Lung (tissue), 17 donors: ENCODE measurements at places on chromosomes 7 and 10.

DNA sequence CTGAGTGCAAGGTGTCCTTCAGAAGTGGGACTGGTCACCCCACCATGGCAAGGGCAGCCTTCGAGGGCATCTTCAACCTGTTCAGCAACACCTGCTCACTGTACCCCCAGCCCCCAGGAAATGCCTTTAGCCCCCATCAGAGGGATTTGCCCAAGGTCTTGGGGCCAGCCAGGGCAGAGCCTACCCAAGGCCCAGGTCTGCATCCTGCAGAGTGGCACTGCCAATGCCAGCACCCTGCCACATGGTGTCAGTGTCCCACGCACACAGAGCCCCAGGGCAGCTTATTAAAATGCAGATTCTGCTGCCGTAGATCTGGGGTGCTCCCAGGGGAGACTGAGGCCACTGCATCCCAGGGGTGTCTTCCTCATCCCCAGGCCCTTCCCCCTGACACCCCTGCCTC, 106.2 kb upstream of the KCTD7 start:
- DNase-seq = no peak

GRCh38 chr7:8284606-8285005, 22.6 kb upstream of the ICA1 start:
- DNase-seq = peak; percentile 21

DNA sequence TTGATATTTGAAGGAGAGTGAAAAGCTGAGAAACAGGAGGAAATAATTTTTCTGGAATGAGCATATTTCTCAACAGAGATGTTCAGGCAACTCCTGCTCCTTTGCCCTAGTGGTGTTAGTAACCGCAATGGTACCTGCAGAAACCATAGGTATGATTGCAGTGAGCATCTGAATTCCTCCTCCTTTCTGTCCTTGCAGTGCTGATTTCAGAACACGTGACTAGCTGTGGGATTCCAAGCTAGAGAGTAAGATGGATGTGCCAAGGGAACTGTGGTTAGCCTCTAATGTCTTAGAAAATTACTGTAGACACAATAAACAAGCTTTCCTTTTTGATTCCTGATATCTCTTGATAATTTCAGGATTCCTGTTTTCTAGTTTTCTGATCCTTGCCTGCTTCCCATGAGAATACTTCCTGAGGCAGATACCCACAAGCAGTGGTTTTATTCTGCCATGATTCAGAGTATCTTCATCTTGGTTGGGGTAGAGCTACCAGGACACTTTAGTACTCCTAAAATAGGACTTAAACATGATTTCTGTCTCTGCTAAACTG, 27.5 kb downstream of the LRGUK start:
- DNase-seq = no peak

- peak; percentile 57 for DNase-seq
Measured at GRCh38 chr7:131945313-131945911, 389.0 kb upstream of the PODXL start.

DNA sequence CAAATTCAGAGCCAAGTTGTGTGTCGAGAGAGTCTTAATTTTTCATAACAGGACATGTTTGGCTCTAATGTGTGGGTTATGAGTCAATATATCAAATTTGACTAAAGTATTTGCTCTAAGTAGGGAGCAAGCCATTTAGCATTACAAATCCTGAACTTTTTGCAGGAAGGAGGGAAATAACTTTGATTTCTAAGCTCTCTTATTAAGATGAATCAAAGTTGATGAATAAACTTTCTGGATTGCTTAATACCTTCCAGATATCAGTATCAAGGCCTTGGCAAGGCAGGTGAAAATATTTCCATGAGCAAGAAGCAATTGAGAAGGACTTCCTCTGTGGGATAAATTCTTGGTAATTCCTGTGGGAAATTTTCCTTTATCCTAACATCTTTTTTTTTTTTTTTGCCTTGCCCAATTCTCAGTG, 258.8 kb downstream of the AHR start:
- DNase-seq = no peak

GRCh38 chr7:68893411-68893810, 704.9 kb upstream of the AUTS2 start:
- peak; percentile 22 for DNase-seq

- no peak for DNase-seq
Measured at GRCh38 chr10:60266513-60266912, 123.2 kb downstream of the ANK3 start.

DNA sequence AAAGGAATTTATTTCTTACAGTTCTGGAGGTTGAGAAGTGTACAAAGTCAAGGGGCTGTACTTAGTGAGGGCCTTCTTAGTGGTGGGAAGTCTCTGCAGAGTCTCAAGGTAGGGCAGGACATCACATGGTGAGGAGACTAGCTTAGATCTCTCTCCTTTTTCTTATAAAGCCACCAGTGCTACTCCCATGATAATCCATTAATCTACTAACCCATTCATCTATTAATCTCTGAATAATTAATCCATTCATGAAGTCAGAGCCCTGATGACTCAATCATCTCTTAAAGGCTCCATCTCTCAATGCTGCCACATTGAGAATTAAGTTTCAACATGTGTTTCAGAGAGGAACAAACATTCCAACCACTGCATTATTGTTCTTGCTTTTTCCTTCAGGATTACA, 64.4 kb upstream of the CSTF2T start:
- DNase-seq = no peak

DNA sequence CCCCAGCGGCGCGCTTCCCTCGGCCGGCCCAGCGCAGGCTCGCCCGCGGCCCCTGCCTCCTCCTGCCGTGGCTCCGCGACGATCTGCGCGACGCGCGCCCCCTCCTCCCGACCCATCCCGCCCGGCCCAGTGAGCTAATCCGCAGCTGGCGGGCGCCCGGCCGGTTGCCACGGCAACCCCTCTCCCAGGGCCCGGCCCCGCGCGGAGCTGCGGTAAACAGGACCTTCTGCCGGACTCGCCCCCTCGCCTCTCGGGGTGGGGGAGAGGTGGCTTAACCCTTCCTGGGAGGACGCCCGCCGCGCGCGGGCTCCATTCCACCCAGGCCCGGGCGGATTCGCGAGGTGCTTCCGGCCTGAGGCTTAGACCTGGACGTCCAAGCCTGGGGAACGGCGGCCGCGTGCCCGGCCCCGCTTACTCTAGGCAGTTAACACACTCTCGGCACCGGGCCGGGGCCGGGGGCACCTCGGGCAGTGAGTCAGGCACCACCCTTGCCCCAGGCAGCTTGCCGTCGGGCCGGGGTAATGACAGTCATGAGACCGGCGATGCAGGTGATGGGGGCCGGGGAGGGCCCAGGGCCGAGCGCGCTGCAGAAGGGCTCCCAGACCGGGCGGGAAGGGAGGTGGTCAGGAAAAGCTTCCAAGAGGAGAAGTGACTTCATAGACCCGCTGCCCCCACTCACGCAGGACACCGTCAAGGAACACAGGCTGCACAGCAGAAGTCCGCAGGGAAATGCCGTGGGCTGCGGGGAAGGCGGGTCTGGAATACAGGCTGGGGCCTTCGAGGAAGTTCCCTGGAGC, at the start of gene DENND2A:
Gene DENND2A, minus strand, starts transcription at position 87 of the 797 bp plus-strand sequence. CDS start 38,416 bp downstream, outside the sequence.
- peak; percentile 95 for DNase-seq

- no peak for DNase-seq
Measured at GRCh38 chr10:119231654-119232053, 24.3 kb downstream of the GRK5 start.

- DNase-seq = no peak
Measured at GRCh38 chr10:128626397-128627000, 500.3 kb upstream of the MKI67 start.

DNA sequence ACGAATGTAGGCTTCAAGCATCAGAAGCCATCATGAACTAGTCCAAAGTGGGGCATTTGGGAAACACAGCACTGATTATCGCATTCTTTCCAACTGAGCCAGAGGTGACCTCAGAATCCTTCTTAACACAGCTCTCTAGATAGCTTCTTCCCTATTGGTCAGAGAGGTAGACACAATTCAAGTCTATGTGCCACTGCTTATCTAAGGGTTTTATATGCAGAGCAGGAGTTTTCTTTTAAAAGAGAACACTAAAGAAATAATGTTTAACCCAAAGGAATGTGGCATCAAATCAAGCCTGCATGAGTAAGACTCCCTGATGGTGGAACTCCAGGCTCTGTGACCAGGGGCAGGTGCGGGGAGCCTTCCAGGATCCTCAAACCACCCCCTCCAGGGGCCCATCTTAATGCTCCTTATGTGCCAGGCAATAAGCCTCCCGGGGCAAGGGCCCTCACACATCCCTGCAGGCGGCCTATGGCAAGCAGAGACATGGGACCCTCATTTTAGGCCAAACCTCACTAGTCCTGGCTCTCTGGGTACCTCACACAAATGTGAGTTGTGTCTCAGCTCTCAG, 13.8 kb downstream of the HSPA12A start:
- DNase-seq = no peak

DNA sequence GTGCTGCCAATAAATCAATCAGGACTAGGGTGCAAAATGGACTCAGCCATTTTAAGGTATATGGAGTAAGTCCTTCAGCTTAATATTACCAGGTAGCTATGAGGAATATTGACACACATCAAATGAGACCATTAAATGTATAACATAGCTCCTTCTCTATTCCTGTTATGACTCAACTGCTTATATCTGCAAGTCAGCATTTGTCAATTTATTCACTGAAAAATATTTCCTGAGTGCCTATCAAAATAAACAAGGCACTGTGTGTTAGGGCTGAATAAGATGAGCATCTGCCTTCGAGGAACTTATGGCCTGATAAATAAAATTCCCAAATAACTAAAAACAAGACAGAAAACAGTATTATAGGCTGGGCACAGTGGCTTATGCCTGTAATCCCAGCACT, 113.8 kb downstream of the CDK6 start:
- no peak for DNase-seq

DNA sequence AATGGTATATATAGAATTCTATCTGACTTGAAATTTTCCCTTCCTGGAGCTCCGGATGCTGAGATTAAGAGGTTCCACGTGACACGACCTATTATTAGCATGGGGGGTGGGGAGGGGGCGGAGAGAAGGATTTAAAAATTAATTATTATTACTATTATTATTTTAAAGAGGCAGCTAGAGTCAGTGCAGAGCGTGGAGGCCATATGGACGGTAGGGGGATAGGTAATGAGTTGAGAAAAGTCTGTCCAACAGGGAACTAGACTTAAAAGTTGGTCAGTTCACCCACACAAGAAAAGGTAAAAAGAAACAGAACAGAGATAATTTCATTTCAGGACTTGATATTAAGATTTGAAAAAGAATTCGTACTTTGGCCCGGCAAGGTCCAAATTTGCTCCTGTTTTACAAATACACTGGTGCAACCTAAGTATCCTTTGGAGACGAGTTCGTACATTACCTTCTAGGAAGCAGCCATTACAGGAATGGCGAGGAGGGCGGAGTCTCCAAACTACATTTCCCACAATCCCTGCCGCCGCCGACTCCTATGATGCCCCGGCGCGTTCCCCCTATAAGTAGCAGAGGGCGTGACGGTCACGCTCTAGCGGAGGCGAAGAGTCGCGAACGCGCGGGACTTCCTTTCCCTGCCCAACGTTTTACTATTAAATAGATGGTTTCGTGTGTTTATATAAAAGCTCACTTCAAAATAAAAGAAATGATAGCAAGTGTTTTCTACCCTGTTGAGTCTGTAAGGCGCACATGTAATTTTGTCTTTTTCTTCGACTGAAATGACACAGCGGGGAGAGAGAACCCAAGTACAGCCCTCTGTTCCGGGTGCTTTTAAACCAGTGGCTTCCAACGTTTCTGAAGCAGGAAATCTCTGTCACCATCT, at the start of gene SMIM30:
Gene SMIM30, minus strand, starts transcription at position 481 of the 886 bp plus-strand sequence. CDS start 976 bp downstream, outside the sequence.
- DNase-seq = peak; percentile 97

GRCh38 chr7:154698726-154699291, 304.1 kb downstream of the PAXIP1 start:
- DNase-seq = no peak

DNA sequence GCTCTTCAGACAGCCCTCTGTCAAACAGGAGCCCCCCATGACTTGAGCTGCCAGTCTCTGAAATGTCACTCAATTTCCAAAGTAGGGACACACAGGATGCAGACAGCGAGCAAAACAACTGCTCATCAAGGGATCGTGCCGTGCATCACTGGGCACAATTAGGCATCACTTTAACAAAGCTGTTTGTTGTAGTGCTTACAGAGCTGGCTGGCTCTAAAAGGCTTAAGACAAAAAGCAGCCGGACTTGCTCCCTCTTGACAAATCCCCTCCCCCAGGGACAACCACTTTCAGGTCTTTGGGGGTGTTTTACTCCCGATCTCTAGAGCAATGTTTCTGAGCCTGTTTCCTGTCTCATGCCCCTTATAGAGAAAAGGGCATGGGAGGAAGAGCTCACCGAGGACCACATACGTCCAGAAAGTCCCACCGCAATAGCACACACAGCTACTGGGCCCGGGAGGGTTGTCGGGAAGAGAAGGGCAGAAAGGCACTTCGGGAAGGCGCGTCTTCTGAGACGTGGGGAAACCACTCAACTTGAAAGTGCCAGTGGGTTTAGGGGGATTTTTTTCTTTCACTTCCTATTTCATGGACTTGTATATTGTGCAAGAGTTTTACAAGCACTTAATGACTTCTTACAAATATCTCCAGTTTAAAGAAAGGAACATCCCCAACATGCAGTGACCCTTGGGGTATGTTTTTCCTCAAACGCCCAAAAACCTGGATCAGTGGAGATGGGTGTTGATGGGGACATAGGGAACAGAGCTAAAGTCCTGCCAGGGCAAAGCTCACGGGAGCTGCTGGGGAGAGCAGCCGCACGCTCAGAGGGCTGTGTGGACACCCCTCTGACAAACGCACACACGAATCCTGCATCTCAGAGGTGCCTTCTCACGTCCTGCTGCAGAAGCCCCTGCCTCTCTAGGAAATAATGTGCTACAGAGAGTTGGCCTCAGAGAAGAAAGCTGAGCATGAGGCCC, 27.1 kb downstream of the LRRC20 start:
- peak; percentile 78 for DNase-seq

DNA sequence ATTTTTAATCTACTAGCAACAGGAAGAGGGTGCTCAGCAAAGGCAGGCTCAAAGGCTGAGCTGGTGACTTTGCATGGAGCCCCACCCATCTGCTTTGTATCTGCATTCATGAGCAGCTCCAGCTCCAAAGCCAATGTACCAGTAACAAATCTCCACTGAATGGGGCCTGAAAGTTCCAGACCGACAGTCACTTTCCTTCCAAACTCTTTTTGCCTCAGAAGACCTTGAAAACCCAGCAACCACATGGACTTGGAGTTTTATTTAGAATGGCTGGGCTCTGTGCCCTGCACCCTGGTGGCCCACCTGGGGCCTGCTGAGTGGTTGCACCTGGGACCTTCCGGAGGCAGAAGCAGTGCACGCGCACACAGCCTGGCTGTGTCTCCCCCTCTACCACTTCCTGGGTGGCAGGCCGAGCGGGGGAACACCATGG, 195.0 kb upstream of the PLXNA4 start:
- DNase-seq = no peak

DNA sequence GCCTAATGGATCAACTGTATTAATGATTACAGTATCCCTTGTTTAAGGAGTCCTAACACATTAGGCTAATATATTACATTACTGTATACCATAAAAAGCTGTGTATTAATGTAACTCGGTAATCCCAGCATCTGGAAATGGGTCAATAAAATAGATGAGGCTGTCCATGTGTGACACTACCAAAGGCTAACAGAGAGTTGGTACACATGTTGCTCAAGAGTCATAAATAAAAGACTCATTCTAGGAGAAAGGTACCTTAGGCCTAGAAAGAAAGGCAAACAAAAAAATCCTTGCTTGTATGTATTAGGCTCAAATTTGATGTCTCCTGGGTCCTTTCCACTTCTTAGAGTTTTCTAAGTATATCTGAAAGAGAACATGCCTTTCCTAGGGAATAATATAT, 14.6 kb downstream of the MCMBP start:
- DNase-seq = no peak
